CD4-positive, alpha-beta T cell treated with Interleukin-15 for 1 hour (primary cell): ENCODE measurements at places on chromosomes 12 and 14.

GRCh38 chr14:38129705-38130104 lies 78.0 kb upstream of the SSTR1 start:
- no peak for DNase-seq

DNA sequence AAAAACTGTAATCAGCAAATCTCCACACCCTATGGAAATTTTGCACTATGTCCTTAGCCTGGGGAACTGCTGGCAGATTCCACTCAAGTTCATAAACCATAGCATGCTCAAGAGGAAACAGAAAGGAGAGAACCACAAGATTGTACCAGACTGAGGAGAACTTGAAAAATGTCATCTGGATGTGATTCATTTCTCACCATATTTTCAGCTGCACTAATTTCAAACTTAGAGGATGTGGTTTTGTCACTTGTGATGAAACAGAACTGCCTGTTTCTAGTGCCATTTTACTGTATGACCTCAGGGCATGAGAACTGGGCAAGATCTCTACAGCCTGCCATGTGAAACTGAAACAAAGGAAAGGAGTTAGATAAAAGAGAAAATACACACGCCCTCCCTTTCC lies 1493.1 kb upstream of the FLRT2 start:
- DNase-seq = no peak

GRCh38 chr14:21014761-21015190 lies 10.1 kb downstream of the NDRG2 start:
- DNase-seq = peak; percentile 71

DNA sequence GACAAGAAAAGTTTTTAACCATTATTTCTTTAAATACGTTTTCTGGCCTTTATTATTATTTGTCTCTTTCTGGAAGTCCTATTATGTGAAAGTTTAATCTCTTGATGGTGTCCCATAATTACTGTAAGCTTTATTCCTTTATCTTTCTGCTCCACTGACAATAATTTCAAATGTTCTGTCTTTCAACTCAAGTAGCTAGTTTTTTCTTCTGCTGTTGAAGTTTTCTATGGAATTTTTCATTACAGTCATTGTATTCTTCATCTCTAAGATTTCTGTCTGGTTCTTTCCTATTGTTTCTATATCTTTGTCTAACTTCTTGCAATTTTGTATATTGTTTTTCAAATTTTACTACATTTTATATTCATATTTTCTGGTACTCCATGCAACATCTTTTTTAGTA lies 173.6 kb upstream of the MGAT4C start:
- no peak for DNase-seq

DNA sequence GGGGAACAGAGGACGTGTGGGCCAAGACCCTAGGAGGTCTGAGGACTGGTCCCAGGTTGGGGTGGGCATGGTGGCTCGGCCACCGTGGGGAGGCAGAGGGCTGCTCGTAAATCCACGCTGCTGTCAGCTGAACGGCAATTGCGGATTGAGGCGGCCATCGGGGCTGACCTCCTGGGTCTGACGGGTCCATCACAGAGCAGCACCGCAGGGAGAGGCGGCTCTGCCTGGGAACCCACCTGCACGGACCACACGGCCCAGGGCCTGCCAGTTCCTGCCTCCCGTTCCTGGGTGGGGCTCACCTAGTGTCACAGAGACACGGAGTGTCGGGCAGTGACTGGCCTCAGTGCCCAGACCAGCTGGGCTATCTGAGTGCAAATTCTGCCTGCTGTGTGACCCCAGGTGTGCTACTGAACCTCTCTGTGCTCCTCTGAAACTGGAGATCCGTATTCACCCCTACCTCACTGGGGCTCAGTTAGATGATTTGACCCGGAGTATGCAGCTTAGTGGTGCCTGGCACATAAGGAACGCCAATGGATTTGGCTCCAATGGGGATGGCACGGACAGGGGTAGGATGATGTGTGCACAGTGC lies 53.1 kb downstream of the KIF26A start:
- DNase-seq = no peak

GRCh38 chr14:55019968-55020554 lies 6.8 kb downstream of the WDHD1 start:
- DNase-seq = no peak

GRCh38 chr12:94074980-94075629 lies 73.3 kb upstream of the PLXNC1 start:
- DNase-seq = no peak

- peak; percentile 27 for DNase-seq
These were observed 12.8 kb upstream of the MLEC start for GRCh38 chr12:120674097-120674636.

GRCh38 chr12:89862511-89863445 lies 154.1 kb upstream of the ATP2B1 start:
- DNase-seq = peak; percentile 82

DNA sequence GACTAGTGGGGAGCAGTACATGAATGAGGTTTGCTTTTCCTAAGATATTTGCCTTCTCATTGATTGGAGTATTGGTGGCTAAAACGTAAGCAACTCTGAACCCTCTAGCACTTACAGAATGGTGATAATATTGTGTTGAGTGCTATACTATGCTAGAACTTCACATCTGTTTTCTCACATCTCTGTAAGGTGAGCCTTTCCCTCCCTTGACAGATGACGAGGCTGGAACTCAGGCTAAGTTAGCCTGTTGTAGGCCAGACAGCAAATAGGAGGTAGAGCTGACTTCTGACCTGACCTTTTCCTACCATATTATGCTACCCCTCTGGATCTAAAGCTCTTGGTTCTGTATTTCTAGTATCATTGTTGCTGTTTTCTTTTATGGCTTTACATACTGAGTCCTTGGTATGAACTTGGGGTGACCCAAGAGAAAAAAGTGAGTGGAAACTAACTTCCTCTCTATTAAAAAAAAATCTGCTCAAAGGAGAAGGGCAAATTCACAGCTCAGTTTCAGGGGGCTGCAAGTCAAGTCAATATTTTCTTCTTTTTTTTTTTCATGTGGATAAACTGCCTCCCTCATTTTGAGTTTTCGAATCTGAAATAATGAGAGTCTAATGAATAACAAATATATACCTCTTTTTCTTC lies 85.9 kb downstream of the CRADD start:
- no peak for DNase-seq

- no peak for DNase-seq
These were observed 35.8 kb downstream of the ETV6 start for GRCh38 chr12:11685316-11685715.

DNA sequence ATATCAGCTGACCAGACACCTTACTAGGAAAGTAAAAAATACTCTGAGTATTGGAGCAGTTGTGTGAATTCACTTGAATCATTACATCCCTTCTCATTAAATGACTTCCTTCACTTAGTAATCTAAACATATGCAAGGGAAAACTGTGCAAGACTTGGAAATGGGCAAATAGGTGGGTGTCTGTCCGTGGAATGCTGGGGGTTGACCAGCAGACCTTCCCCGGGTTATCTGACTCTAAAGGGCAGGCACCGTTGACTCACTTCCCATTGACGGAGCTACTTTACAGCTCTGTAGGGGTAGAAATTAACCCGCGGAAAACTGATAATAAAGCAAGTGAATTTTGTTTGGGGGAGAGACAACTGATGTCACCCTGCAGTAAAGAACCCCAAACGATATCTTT lies 199.3 kb downstream of the TTC7B start:
- no peak for DNase-seq

GRCh38 chr14:70601162-70601561 lies 707 bp upstream of the MED6 start:
- DNase-seq = no peak

GRCh38 chr14:76941544-76941943 lies 87.0 kb downstream of the IRF2BPL start:
- no peak for DNase-seq

DNA sequence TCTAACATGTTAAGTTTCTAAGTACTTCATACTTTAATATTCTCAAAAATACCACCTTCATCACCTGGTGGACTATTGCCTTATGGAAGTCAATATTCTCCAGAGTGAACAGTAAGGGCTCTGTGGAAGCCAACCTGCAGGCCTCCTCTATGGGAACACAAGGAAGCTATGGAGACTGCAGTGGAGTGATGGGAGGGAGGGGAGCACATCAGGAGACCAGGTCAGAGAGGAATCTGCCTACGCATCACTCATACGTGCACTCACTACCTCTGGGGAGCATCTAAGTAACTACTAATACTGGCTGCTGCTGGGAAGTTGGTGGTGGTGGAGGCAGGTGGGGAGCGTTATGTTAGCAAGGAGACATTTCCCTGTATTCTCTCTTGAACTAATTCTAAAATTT lies 19.9 kb downstream of the HECTD4 start:
- no peak for DNase-seq

DNA sequence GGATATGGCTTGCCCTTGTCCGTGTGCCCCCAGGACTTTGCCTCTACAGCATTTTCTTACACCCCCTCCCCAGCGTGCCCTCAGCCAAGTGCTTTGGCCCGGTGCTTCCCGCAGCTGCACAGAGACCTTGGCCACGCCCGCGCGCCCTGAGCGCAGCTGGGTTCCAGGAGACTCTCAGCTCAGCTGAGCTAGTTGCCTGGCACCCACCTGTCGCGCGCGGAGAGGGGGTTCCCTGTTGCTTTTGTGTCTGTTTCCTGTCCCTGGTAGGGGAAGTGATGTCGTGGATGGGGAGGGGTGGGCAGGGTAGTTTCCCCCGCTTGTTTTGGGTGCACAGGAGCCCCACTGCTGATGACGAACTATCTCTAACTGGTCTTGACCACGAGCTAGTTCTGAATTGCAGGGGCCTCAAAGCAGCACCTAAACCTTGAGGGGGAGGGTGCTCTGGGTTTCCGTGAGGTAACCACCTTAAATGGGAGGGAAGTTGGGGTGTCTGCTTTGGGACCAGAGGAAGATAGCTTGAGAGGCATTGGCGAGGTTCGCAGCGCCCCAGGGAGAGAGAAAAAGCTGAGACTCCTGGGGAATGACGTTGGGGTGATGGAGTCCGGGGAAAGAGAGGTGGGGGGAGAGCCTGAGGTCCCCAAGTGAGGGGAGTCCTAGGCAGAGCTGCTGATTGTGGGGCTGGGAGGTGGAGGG lies 1.5 kb downstream of the DIO3 start:
- no peak for DNase-seq

GRCh38 chr12:27971606-27972005 lies 927 bp downstream of the PTHLH start:
- DNase-seq = no peak

GRCh38 chr12:15688838-15689625 lies 100.2 kb downstream of the EPS8 start:
- no peak for DNase-seq

DNA sequence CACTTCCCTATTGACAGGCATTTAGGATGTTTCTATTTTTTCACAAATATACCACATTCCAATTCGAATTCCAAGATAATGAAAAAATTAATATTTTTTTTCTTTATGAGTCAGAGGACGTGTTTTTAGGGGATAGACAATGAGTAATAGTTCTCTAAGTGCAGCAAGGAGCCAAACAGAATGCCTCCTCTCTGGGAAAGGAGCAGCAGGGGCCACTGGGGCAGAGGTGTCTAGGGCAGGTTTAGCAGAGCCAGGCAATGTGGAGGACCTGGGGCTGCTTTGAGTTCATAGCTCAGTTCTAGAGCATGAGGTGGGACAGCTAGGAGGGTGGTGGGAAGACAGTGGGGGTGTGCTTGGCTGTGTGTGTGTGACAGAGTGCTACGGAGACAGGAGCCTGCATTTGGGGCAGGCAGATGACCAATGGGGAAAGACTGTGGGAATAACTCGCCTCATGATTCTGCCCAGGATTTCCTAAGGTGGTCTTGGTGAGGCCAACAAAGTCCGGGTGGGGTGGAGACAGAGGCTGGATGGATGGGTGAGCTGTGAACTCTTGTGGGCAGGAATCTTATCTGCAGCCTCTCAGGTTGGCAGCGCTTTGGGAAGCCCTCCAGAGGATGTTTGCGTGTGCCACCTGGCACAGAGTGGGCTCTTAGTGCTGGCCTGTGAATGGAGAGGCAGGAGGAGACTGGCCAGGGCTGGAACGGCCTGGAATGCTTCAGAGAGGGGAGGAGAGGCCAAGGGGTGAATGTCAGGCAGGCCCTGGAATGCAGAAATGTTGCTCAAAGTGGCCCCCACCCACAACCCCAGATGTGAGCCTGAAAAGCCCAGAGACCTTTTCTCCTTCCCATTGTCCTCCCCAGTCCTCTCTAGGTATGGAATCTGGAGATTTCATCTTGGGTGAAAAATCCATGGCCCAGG lies 2.4 kb upstream of the KRT7 start:
- no peak for DNase-seq

DNA sequence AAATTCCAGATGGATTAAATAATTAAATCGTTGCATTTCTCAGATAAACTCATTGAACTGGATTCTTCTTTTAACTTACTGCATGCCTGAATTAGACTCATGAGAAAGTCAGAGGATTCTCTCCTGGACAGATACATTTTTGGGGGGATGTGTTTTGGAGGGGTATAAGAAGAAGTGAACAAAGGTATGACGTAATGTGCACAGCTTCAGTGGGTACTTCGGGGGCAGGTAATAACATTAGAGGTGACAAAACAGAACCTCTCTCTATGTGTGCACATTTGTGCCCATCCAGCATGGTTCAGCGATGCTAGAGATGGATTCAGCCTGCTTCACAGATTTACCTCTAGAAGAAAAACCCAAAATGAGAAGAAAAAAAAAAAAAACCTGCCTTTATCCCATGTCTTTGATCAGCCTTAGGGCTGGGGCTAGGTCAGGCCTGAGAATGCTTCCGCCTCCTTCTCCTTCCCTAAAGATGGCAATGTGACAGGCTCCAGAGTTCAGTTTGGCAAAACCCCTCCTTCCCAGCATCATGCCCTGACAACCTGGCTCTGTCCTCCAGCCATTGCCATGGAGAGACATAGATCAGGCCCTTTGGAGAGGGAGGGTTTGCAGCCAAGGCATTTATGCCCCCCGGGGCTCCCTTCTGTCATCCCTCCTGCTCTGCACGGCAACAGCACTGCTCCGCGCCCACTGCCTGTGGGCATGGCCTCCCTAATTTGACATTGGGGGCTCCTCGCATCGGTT lies 166.7 kb downstream of the KCNA5 start:
- DNase-seq = no peak

- DNase-seq = no peak
These were observed 196.5 kb upstream of the GARIN2 start for GRCh38 chr14:66992776-66993175.
